Skeletal muscle tissue (tissue), 5 donors: ENCODE measurements at places on chromosomes 4 and X. TPM values are rescaled to one million over a fixed set of nuclear protein-coding genes. Genes with fewer than 3 reads are reported as not detected.

Gene IL21
- not detected for total RNA-seq

Gene HSD17B13
- total RNA-seq = not detected

Gene SRPX2
- 13.0 TPM for total RNA-seq

Gene DCAF12L1
- 2.6 TPM for total RNA-seq

Gene PCDH11X
- 1.0 TPM for total RNA-seq

Gene GLRB
- 5.2 TPM for total RNA-seq

Gene UGT2B7
- not detected for total RNA-seq

Gene PPARGC1A
- 12.5 TPM for total RNA-seq

Gene CENPU
- 6.8 TPM for total RNA-seq

Gene GPR119
- not detected for total RNA-seq

Gene TMPRSS11A
- total RNA-seq = not detected

Gene MAGEB17
- total RNA-seq = not detected

Gene MAGEC3
- total RNA-seq = not detected
